ENCODE measurements at places on chromosomes 3 and 15.

DNA sequence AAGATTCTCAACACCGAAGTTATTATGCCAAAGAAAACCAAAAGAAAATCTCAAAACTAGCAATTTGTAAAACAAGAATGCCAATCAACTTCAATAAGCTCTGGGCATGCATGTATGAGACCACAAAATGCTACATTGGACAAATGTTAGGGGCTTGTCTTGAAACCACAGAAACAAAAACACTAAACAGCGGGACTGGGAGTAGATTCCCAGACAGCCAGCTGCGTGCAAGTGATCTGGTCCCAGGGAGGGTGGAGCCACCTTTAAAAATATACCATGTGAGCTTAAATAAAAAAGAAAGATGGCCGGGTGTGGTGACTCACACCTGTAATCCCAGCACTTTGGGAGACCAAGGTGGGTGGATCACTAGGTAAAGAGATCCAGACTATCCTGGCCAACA lies 163.6 kb upstream of the PRICKLE2 start:
- DNase-seq: no peak

GRCh38 chr3:58474348-58474911 lies 17.5 kb upstream of the KCTD6 start:
- DNase-seq: no peak

GRCh38 chr3:30522476-30522875 lies 83.9 kb upstream of the TGFBR2 start:
- DNase-seq: no peak

- no peak for DNase-seq
Measured at GRCh38 chr15:96366526-96366877, 36.0 kb downstream of the NR2F2 start.

DNA sequence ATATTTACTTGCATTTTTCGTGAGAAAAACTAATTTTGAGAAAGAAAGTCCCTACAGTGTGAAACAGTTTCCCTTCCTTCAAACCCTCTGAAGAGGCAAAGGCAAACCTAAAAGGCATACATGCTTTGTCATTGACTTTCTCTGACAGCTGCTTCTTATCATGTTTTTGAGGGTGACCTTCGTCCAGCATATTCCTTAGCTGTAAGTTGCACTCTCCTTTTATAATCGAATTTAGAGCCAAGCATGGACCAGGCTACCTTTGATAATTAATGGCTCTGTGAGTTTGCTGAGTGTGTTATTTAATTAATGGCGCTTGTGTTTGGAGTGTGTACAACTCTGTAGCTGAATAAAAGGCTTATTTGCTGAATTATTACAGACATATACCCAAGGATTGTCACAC lies 684.2 kb upstream of the CFAP20DC start:
- no peak for DNase-seq

- DNase-seq: peak; percentile 69
Measured at GRCh38 chr15:50906954-50907600, 1.4 kb upstream of the AP4E1 start.

GRCh38 chr3:43786526-43787305 lies 96.0 kb downstream of the ABHD5 start:
- no peak for DNase-seq

DNA sequence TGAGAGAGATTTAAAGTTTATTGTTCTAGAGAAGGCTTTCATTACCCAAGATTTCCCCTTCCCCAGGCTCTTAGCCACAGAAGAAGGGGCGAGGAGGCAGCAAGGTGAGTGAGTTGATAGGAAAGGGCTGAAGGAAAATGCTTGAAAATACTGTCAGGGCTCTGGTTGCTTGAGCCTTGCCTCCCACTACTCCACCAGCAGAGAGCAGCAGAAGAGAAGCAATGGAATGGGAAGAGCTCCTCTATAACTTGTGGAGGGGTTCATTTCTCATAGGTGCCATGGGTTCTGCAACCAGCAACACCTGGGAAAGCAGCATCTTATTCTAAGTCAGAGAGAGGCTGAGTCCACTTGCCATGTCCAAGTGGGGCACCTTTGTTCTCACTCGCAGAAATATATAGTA lies 184.0 kb upstream of the CNTN6 start:
- DNase-seq: no peak

GRCh38 chr3:186380622-186381380 lies 18.8 kb upstream of the DGKG start:
- DNase-seq: no peak

- no peak for DNase-seq
Measured at GRCh38 chr3:189800436-189800835, 169.2 kb downstream of the TP63 start.

DNA sequence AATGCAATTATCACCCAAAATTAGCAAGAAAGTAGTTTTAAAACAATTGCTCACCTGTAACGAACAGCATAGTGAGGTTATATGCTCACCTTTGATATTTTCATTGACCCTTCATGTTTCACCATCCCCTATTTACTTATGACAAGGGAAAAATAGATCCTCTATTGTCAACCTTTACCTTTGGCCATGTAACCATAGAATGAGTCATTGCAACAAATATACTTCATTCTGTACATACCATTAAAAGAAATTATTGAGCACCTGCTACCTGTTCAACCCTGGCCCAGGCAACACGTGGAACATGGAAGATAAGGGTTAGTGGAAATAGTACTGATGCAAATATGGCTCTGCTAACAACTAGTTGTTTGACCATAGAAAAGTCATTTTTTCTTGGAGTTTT lies 20.2 kb downstream of the LSAMP start:
- DNase-seq: no peak

- DNase-seq: no peak
Measured at GRCh38 chr15:69525543-69525942, 72.9 kb downstream of the RPLP1 start.
